ENCODE measurements at places on chromosomes 16 and 17.

DNA sequence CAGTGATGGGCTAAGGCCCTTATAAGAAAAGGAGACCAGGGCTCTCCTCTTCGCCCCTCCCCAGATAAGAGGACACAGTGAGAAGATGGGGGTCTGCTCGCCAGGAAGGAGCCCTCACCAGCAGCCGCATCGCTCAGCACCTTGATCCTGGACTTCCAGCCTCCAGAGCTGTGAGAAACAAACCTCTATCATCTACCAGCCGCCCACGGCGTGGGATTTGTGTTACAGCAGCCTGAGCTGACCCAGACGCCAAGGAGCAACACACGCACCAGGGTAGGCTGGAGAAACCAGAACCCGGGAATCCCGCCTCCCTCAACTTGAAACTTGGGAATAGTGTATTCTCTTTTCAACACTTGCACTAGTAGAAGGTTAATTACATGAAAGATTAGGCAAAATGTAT is 4.2 kb upstream of the ZG16B start:
- DNase-seq = no peak

DNA sequence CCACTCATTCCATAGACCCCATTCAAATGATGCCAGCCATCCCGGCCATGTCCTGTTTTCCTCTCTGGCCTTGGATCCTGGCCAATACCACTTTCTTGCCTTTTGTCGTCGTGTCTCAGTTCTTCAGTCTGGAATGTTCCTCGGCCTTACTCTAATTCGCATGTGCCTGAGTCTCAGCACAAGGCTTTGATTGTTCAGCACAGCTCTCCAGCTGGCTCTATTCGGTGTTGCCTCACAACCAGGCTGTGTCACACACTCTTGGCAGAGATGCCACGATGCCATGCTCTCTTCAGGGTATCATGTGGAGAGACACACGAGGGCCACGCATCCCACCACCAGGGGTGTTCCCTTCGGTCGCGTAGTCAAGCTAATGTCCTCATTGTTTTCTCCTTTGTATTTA is 1.8 kb upstream of the VPS4A start:
- DNase-seq = no peak

DNA sequence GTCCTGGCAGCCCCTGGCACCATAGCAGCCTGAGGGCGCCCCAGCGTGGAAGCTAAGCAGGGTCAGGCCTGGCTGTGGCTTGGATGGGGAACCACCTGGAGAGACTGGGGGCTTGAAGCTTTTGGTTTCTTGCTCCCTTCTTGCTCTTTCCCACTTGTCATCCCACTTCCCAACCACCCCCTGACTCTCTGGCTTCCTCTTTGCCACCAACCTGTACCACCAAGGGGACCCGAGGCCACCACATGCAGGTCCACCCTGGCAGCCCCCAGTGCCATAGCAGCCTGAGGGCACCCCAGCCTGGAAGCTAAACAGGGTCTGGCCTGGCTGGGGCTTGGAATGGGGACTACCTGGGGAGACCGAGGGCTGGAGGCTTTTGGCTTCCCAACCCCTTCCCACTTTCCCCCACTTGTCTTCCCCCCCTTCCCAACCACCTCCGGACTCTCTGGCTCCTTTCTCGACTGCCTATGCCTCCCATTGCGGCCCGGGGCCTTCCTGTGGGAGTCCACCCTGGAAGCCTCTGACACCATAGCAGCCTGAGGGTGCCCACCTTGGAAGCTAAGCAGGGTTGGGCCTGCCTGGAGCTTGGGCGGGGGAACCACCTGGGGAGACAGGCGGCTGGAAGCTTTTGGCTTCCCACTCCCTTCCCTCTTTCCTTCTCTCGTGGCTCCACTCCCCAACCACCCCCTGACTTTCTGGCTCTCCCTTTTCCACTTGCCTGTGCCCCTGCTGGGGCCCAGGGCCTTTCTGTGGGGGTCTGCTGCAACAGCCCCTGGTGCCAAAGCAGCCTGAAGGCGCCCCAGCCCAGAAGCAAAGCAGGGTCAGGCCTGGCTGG is 2294.4 kb downstream of the TP53TG3F start:
- no peak for DNase-seq

DNA sequence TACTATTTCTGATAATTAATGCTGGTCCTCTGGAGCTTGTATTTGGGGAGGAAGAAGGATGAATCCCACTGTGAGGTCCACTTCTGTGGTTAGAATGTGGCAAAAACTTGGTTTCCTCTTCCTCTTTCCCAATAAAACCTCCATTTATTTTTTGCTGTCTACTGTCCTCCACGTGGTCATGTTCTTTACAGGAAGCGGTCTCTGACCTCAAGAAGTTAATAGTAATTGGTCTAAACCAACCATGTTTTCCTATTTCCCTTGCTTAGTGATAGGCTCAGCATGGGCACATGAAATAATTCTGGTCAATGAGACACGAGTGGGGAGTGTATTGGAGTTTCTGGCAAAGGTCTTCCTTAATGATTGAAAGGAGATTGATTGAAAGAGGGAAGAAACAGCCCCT is 33.9 kb downstream of the CHP2 start:
- DNase-seq = no peak

- no peak for DNase-seq
Observed at GRCh38 chr16:77551357-77551756, 116.5 kb upstream of the ADAMTS18 start.

- DNase-seq = no peak
Observed at GRCh38 chr16:30342751-30343490, 12.2 kb downstream of the CD2BP2 start.
